AG09319 (cell line): ENCODE measurements at places on chromosomes 6 and 20.

DNA sequence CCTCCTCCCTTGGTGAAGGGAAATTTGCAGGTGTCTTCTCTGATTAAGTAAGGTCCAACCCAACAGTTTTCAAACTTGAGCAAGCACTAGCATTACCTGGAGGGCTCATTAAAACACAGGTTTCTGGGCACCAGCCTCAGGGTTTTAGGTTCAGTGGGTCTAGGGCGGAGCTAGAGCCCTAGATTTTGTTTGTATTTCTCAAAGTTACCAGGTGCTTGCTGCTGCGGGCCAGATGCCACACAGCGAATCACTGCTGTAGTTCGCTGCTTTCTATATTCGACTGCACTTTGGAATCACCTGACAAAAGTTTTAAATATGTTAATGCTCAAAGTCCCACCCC, 869 bp downstream of the COL21A1 start:
- DNase-seq = no peak

DNA sequence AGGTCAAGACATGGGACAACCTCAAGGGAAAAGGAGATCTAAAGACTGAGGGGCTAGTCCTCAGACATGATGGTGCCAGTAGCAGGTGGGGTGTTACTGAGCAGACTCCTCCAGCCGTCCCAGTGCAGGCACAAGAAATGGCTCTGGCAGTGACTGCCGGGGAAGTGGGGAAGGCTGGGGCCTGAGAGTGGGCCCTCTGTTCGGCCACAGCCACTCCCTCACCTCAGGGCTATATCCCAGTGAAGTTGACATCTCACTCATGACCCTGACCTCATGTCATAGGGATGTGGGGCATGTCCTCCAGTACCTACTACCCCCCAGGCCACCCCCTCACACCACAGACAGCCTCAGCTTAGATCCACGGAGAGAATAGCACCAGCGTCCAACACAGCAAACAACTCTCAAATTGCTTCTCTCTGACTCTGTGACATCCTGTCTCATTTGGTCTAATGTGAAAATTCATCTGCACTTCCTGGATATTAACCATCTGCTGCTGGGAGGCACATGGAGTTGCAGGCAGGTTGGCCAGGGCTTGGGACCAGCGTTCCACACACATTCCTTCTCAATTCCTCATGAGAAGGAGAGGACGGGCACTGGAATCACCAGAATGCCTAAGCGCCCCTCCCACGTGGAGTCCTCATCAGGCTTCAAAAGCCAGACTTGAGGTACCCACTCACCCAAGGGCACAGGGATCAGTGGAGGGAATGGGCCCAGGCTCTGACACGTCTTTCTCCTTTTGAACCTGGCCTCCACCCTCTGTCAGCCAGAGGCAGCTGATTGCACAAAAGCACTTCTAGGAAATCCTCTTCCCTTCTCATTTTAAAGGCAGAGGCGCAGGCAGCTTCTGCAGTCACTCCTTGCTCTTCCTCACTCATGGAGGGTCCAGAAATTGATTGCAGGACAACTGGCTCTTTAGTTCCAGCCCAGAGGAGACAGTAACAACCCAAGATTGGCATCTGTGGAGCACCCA, 163.6 kb upstream of the CST7 start:
- peak; percentile 11 for DNase-seq

DNA sequence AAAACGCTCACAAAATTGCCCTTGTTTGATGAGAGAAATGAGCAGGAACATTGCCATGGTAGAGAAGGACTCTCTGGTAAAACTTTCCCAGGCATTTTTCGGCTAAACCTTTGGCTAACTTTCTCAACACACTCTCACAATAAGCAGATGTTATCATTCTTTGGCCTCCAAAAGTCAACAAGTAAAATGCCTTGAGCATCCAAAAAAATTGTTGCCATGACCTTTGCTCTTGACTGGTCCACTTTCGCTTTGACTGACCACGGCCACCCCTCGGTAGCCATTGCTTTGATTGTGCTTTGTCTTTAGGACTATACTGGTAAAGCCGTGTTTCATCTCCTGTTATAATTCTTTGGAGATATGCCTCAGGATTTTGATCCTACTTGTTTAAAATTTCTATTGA, 41.1 kb upstream of the PREP start:
- DNase-seq = no peak

DNA sequence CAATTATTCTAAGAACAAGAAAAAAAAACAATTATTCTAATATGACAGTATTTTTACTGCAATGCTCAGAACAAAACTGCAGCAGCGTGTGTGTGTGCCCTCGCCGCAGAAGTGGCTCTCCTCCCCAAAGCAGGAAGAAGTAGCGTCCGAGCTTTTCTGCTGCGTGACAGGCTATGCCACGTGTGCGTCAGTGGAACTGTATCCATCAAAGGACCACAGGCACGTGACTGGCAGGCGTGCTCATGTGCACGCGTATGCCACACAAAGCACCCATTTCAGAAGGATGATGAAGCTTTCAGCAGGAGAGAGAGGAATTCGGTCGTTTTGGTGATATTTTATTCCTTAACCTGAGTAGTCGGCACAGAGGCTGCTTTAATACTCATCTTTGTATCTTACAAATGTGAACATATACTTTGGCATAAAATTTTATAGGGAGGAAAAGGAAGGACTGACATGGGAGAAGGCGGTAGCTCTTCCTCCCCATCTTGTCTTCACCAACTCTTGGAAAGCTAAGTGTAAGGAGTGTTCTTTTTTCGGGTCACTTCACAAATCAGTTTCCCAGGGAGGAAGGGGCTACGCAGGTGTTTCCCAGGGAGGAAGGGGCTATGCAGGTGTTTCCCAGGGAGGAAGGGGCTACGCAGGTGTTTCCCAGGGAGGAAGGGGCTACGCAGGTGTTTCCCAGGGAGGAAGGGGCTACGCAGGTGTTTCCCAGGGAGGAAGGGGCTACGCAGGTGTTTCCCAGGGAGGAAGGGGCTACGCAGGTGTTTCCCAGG, 3.4 kb downstream of the TCFL5 start:
- no peak for DNase-seq

DNA sequence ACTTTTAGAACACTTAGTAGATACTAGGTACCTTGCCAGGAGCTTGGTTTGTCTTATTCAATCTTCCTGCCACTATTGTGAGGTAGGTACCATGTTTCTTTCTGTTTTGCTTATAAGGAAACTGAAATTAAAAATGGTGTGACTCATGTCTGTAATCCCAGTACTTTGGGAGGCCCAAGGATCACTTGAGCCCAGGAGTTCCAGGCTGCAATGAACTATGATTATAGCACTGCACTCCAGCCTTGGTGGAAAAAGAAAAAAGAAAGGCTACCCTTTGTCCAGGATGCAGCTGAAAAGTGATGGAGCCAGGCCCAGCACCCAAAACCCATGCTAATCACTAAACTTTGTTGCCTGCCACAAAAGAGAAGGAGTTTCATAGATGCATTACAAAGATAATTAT, 34.1 kb upstream of the LAMA4 start:
- DNase-seq = no peak

GRCh38 chr6:118353564-118353963, 194.5 kb upstream of the PLN start:
- no peak for DNase-seq

DNA sequence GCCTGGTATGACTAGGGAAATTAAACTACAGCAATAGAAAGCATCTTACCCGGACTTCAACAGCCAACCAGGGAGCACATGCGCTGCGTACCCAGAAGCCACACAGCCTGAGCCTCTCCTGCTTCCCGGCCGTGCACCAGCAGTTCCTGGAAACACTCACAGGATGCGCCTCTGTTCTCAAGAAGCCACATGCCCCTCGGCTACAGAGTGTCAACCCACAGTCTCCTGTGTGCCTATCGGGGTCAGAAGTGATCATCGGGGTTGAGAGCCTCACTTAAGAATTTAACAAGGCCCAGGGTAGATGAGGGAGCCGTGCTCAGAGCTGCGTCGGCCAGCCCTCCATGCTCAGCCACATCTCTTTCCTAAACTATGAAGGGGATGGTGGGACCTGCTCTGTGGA, 147.2 kb upstream of the GGTLC1 start:
- no peak for DNase-seq

DNA sequence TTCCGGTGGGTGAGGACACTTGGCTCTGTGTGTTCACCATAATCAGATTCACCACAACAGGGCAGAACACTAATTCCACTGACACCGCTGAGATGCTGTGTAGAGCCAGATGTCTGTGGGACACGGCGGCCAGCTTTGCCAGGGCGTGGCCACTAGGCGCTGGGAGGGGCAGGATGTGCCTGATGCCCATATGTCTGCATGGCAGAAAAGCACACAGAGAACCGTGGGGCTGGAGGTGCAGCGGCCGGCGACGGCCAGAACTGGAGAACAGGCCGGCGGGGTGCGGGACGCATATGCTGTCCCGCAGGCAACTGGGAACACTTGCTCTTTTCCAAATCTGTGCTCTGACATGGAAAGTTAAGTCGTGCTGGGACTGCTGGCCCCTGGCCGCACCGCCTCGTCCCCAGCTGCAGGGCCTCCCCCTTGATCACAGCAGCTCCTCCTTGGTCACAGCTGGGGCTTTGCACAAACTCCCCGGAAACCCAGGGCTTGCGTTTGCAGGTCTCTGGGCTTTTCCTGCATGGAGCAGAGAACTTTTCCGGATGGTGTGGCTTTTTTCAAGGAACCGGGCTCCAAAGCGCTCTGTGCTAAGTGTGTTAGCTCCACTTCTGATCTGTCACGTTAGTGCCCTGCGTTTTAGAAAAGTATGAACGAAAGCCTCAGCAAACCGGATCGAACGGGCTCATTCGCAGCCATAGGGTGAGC, 31.1 kb downstream of the NTSR1 start:
- DNase-seq = no peak

- no peak for DNase-seq
Measured at GRCh38 chr6:134429861-134430380, 112.0 kb upstream of the SGK1 start.

- DNase-seq = no peak
Measured at GRCh38 chr6:48563433-48563832, 452.4 kb upstream of the PTCHD4 start.

DNA sequence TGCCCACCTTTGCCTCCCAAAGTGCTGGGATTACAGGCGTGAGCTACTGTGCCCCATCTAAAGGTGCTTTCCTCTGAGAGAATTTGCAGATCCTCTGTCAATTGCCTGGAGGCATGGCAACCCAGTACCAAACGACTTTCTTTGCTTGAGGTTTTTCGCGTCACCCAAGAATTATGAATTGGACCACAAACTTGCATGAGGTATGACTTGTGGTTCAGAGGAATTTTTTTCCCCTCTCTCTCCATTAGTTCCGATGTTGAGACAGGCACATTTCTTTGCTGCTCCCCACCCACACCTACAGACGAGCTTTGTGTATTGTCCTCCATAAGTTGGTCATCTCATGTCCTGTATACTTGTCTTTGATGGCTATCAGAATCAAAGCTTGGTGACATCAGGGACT, 11.8 kb upstream of the SCAF8 start:
- DNase-seq = no peak

DNA sequence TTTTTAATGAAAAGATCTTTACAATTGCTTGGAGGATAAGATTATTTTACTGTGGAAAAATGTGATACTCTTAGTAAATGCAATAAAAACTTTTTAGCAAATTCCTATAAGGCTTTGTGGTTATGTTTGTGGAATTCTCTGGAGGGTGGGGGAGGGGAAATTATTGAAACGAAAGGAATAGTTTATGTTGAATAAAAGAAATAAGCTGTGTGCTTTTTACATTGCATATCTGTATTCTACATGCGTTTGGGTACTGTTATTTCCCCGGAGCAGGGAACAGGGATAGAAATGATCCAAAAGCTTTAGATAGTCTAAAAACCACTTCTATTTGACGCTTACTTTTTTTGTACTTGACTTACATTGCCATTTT, 143.8 kb downstream of the SLC16A10 start:
- no peak for DNase-seq

DNA sequence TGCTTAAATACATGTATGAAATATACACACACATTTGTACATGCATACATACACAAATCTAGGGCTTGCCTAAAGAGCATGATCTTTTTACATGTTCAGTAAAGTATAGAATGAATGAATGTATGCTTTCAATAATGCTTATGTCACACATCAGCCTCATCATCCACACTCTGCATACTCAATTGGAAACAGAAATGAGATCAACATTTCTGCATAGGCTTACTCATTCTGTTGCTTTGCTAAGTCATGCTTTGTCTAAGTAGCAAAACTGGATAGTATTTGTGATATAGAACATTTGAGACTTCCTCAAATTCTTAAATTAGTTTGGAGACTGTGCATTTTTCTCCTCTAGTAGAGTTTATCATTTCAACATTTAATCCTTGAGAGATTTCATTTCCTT, 343.3 kb downstream of the ADGRB3 start:
- no peak for DNase-seq

GRCh38 chr6:11685481-11686093, 93.0 kb downstream of the ADTRP start:
- DNase-seq = no peak

DNA sequence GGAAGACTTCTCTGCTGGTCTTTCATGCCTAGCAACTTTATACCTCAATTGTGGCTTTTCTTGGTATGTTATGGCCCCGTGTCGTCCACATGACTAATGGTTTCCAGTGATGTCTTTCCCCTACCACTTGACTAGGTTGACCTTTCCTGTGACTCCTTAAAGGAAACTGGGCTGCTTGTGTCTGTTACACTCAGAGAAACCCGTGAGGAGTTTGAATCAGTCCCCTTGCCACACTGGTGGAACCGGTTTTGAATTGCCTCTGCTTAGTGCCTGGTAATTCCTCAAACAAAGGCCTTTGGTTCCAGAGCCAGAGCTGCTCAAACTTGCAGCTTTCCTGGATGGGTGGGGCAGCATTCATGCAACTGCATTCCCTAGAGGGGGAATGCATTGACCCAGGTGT, 21.9 kb downstream of the ECT2L start:
- DNase-seq = peak; percentile 35

DNA sequence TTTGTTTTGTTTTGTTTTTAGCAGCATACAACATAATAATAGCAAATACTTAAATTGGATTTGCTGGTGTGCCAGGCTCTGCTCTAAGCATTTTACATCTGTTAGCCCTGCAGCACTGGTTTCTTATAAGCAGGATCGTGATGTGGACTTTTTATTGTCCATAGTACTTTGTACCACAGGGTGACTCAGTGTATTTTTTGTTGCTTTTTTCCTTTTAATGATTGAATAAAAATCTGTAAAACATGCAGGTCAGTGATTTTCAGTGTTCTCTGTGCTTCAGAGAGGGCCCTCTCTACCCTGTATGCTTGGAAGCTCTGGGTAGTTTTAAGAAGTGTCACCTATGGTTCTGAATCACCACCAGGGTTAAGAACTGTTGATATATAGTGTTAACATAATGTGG, 4.0 kb downstream of the NT5DC1 start:
- no peak for DNase-seq

- peak; percentile 44 for DNase-seq
Measured at GRCh38 chr20:25000268-25000801, 7.8 kb upstream of the APMAP start.

DNA sequence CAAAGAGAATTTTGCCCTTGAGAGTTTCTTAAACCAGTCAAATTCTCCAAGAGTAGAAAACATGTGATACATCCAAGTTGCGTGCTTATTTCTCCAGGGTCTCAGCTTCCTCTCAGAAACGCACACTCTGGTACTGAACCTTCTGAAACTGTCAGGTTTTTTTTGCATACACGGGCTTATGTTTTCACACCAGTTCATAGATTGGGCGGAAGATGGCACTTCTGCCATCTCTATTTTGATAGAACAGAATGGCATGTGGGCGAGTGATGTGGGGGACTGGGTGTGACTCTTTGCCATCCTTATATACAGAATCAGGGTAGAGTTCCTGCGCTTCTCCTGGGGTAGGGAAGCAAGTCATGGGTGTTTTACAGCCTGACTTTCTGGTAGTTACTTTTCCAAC, 56.4 kb downstream of the ADTRP start:
- no peak for DNase-seq
